ENCODE measurements at places on chromosomes 6 and 20.

GRCh38 chr6:36694616-36695015, 3.0 kb upstream of the RAB44 start:
- DNase-seq, result no peak

GRCh38 chr6:25670793-25671513, 18.9 kb downstream of the SCGN start:
- no peak for DNase-seq

DNA sequence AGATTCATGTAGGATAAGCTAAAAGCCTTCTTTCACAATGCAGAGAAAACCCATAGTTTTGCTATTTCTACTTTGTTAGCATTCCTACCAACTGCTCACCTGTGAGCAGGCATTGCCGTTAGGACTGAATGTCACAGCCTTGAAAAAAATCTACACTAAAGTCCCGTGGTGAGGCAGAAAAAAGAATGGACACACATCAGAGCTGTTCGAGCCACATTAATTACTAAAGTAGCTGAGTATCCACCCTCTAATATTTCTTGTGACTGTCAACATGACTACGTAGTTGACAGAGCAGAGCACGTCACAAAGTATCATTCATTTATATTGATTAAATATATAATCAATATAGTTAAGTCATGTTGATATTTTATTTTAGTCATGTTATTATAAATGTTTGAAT, 10.1 kb downstream of the HDGFL1 start:
- DNase-seq, result no peak

- no peak for DNase-seq
Observed at GRCh38 chr20:37111926-37112455, 16.2 kb upstream of the RBL1 start.

DNA sequence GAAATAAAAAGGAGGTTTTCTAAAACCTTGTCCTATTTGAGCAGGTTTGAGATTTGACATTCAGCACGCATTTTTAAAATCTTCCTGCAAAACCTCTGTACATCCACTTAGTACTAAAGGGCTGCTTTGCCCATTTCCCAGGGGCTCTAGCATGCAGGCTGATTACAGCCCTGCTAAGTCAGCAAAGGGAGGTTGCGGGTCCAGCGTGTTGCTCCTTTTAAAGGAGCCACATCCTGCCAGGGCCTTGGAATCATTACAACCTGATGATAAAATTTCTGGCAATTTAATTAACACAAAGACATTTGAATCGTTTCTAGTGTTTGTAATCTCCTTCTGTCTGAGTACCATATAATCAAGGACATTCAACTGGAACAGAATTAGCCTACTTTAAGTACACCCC, 455.1 kb upstream of the CITED2 start:
- DNase-seq, result no peak

- DNase-seq, result peak; percentile 89
Observed at GRCh38 chr6:32195902-32196681, 3.6 kb upstream of the GPSM3 start.

All from mucosa of descending colon (tissue), 3 donors.